Stimulated activated CD8-positive, alpha-beta memory T cell treated with anti-CD3 and anti-CD28 coated beads, Interleukin-2, amount 100 ng/mL, for 48 hours (primary cell): ENCODE measurements at places on chromosomes 13 and 19.
A peak's percentile ranks its signal among the peaks of the same experiment; 100 is the strongest.

- DNase-seq: no peak
Observed at GRCh38 chr13:104854007-104854406, 1681.5 kb downstream of the EFNB2 start.

DNA sequence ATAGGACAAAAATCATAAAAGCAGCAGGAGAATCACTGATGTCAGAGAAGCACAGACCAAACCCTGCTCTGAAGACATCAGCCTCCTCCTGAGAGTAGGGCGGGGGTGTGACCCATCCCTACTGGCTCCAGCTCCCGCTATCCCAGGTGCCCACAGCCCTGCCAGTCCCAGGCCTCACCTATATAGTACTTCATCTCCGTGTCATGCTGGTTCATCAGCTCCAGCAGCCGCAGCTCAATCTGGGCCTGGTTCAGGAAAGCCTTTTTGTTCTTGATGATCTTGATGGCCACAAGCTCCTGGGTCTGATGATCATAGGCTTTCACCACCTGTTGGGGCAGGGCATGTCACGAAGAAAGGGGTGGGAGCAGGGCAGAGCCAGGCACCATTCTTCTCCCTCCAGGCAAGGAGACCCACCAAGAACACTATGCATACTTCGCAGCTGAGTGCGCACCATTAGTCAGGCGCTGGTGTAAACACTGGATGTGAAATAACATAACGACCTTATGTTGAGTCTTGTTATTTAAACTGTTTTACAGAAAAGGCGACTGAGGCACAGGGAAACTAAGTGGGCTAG, 4.2 kb downstream of the DYRK1B start:
- no peak for DNase-seq

DNA sequence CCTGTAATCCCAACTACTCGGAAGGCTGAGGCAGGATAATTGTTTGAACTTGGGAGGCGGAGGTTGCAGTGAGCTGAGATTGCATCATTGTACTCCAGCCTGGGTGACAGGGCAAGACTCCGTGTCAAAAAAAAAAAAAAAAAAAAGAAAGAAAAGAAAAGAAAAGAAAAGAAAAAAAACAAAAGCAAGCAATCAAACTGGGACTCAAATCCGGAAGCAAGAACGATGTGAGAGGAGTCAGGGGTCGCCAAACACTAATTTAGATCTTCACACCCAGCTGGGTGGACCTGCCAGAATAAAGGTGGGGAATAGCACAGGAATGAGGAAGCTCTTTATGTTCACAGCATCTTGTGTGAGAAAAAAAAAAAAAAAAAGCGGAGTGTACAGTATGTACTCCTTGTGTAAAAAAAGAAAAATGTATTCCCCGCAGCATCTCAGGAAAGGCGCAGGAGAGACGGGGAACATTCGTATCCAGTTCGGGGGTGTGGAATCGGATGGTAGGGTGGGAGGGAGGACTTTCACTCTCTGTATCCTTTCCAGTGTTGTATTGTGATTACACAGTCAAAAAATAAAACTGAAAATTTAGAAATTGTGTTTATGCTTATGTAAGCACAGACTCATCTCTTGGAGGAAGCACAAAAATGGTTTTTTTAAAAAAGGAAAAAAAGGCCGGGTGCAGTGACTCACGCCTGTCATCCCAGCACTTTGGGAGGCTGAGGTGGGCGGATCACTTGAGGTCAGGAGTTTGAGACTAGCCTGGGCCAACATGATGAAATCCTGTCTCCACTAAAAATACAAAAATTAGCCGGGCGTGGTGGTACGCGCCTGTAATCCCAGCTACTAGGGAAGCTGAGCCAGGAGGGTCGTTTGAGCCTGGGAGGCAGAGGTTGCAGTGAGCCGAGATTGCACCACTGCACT, 7.6 kb downstream of the DNAJB1 start:
- DNase-seq: no peak

- DNase-seq: no peak
Observed at GRCh38 chr13:71853725-71854124, 13.3 kb downstream of the DACH1 start.

DNA sequence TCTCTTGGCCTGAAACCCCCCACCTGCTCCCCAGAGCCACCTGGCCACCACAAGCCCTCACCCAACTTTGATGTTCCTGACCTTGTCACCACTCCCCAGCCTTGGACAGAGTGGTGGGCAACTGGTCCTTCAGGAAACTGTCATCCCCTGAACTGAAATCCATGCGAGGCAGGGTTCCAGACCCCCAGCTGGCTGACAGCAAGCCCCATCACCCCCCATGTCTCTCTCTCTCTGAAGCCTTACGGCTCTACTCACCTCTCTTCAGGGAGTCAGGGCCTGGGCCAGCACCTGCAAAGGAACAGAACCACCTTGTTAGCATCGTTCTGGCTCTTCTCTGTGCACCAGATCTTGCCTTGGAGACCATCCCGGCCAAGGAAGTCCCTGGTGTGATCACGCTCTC, 2.6 kb downstream of the LRFN1 start:
- no peak for DNase-seq

GRCh38 chr13:72781451-72782439, at the start of the genes DIS3 and PIBF1:
Gene DIS3 (minus strand): TSS chr13:72781900. CDS start chr13:72781832, 68 bp downstream.
Gene PIBF1 (plus strand): TSS chr13:72782133. CDS start chr13:72783470, 1,337 bp downstream.
- peak; percentile 94 for DNase-seq

DNA sequence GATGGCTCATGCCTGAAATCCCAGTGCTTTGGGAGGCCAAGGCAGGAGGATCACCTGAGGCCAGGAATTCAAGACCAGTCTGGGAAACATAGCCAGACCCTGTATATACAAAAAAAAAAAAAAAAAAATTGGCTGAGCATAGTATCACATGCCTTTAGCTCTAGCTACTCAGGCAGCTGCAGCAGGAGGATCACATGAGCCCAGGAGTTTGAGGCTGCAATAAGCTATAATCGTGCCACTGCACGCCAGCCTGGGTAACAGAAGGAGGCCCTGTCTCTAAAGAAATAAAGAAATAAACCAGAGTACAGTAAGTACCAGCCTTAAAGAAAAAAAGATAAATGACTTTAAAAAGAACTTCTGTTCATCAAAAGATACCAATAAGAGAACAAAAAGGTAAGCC, 52.9 kb downstream of the FAM124A start:
- DNase-seq: no peak

DNA sequence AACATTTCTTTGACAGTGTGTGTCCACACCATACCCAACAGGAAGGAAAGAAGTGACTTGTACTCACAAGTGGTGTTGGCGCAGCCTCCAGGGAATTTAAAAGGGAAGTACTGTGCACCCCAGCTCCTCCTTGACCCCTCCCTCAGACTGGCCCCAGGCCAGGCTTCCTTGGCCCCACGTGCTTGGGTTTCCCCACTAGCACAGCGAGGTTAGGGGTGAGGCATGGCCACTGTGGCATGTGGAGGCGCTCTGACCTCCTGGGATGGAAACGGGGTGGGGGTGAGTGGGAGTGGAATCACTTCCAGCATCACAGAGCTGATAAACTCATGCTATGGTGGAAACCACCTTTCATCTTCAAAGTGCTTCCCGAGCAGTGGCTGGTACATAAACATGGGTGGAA, 168.6 kb downstream of the ZNF536 start:
- no peak for DNase-seq

DNA sequence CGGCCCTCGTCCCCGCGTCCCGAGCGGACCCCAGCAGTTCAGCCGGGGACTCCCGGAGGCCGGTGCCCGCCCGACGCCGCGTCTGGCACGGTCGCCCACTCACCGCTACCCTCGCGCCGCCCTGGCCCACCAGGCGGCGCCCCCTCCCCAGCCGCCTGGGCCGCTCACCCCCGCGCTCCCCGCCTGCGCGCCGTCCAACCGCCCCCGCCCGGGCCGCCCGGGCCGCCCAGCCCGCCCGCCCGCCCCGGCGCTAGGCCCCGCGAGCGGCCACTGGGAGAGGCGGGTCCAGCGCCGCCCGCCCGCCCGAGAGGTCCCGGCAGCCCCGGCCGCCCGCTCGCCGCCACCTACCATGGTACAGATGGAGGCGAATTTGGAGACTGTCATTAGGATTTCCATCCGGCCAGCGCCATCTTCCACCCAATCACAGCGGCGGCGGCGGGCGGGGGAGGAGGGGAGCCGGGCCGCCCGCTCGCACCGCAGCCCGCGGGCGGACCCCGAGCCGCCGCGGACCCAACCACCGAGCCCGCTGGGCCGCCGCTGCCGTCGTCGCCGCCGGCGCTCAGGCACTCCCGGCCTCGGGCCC, at the start of gene USP12:
Gene USP12 (minus strand): TSS at position 568 of the 583 bp plus-strand sequence. CDS start 172 bp downstream, at position 396.
- peak; percentile 6 for DNase-seq

DNA sequence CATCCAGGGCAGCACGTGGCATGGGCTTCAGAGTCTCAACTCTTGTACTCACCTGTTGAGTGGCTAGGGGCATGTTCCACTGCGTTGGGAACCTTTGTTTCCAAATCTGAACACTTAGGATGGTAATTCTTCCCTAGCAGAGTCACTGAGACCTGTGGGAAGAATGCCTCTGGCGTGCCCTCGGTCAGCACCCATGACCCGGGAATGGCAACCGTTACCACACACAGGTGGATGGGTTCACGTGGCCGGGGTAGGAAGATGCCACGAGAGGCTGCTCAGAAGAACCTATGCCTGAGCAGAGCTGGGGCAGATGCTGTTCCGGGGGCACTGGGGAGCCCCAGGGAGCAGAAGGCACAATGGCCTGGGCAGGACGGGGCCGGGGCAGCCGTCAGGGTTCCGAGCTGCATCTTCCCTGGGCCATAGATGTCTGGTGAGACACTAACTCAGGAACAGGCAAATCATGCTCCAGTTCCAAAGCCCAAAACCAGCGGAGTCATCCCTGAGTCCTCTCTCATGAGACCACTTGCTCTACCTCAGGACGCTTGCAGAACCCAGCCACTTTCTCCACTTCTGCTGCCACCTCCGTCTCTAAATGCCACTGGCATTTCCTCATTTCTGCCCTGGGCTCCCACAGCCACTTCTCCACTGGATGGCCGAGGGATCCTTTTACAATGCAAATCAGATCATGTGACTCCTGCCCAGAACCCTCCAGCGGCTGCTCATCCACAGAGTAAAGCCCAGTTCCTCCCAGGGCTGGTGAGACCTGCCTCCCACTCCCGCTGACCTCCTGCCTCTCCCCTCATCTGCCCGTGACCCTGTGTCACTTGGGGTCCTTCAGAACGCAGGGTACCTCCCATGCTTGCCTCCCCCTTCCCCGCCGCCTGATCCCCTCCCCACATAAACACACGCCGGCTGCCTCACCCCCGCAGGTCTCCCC, 36.7 kb downstream of the FAM124A start:
- DNase-seq: no peak

DNA sequence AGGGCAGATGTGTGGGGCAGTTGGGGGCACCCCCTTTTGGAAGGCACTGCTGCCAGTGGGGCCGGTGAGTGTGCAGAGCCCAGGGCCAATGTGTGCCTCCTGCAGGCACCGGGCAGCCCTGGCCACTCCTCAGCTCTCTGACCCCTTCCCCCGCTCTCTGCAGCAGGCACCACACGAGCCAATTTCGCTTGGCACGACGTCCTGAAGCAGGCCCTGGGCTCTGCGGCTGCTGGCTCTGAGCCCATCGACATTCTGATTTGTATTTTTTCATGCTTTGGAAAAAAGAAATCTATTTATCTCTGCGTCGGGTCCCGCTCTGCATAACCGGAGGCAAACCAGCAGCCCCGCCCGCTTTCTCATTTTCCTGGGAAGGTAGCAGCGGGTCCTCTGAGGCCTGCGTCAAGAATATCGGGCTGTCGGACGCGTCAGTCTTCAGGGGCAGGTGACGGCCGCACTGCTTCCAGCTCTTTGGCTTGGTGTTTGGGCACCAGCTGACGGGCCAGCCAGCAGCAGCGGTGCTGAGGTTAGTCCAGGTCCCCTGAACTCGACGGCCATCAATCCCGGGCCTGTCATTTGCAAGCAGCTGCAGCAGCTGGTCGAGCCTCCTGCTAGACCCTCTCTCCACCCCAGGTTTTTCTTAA, 134.3 kb downstream of the KDM4B start:
- no peak for DNase-seq
